ENCODE measurements at places on chromosomes 7 and 10.

- no peak for DNase-seq
Measured at GRCh38 chr7:125098377-125098970, 168.8 kb upstream of the POT1 start.

- DNase-seq: no peak
Measured at GRCh38 chr7:108078211-108078673, 51.9 kb downstream of the LAMB4 start.

DNA sequence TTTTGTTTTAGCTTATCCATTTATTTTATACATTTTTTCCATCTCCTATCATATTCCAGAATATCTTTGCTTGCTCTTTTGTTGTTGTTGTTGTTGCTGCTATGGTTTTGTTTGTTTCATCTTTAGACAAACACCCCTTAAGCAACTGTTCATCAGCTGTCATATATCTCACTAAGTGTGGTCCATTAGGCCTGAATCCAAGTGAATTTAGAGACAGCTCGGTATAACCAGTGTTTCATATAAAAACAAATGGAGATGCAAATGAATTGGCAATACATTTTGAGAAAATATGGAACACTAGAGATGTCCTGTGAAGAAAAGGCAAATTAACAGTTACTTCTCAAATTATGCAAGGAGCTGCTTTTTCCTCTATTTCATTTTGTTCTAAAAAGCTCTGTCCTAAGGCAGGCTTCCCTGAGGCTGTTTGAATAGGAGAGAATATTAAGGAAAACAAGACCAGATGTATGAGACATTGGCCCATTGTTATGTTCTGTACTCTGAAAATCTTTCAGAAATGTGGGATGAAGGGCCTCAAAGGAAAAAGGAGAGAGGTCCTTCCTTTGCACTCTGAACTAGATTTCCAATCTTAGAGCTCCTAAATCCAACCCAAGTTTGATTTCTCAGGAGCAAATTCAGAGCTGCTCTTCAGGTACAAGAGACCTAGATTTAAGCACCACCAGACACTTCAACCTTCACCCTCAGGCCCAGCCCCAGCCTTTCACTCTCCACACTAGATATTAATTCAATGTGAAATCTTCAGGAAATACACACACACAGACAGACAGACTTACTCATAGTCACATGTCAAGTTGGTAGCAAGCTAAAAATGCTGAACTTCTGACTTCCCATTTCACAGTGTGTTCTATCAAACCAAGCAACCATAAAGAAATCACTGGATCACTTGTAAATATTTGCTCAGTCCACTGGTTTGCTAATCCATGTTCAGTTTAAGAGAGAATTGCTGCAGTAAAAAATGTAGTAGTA is 5.4 kb downstream of the TFEC start:
- no peak for DNase-seq

- DNase-seq: peak; percentile 13
Measured at GRCh38 chr7:26686448-26686981, 177.9 kb downstream of the SKAP2 start.

Measured in NCI-H1048 (cell line).